ENCODE measurements at places on chromosomes 2 and 18.

GRCh38 chr18:72692086-72692485, 147.9 kb upstream of the CBLN2 start:
- no peak for DNase-seq

DNA sequence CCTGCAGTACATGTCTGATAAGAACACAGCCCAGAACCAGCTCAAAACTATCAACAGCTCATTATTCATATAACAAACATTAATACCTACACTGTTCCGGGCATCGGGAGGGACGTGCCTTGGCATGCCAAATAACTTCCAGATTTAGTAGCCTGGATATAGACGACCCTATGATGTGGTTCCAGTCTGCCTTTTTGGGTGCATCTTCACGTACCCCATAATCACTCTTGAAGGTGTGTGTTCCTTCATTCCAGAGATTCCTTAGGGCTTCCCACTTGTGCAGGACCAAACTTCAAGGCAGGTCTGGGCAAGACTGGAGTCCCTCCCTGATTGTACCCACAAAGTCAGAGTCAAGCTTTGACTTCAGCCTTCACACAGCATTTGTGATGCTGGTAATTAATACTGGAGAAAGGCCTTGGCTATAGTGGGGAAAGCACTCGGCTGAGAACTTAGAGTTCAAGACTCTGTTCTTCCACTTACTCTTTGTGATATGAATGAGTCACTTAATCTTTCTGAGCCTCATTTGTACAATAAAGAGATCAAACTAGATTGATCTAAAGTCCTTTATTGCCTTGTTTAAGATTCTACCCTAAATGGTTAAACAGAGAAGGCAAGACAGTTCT, 27.7 kb upstream of the SPATS2L start:
- no peak for DNase-seq

DNA sequence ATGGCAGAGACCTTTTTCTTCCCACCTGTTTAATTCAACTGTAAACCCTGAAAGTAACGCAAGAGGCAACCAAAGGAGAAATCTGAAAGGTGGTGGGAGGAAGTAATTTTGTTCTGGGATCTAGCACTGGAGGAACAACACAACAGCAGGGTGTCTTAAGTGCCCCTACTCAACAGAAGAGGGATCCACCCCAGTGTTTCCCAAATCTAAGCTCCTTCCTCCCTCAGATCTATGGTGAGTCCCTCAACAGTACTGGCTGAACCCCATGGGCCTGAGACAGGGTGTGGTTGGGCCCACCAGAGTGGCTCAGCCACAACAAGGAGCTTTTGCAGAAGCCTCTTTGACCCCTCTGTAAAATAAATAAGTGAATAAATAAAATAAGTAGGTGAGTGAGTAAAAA, 790.3 kb downstream of the ERBB4 start:
- DNase-seq = no peak

DNA sequence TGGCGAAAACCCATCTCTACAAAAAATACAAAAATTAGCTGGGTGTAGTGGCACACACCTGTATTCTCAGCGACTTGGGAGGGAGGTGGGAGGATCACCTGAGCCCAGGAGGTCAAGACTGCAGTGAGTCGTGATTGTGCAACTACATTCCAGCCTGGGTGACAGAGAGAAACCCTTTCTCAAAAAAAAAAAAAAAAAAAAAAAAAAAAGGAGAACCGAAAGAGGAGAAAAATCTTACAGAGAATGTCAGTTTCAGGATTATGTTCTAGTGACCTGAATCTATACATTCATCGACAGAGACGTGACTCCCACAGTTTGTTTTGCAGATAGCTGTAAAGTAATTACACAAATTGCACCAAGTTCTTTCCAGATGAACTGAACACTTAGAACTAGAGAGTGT, 187.8 kb downstream of the FTCDNL1 start:
- DNase-seq = no peak

DNA sequence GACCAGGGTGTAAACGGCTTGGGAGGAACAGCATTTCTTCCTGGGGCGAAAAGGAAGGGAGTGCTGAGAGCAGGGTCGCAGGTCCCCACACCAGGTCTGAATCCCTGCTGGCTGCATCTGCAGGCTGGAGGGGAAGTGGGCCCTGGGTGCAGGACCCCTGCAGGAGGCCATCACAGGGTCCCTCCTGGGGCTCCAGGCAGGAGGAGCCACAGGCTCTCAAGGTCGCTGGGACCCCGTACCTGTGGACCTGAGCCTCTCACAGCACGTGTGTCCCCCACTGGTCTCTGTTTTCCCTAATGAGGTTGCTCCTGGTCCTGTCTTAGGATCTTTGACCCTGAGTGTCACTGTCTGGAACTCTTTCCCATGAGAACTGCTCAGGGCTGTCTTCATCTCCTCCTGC, 147.8 kb upstream of the ZNF236 start:
- DNase-seq = no peak

GRCh38 chr2:38254796-38255195, 122.3 kb downstream of the ATL2 start:
- DNase-seq = no peak

GRCh38 chr2:157107877-157108276, 149.6 kb upstream of the GALNT5 start:
- no peak for DNase-seq

GRCh38 chr18:49457616-49458015, 2.8 kb downstream of the DYM start:
- no peak for DNase-seq

- no peak for DNase-seq
Measured at GRCh38 chr2:175175320-175175719, 6.2 kb downstream of the ATP5MC3 start.

DNA sequence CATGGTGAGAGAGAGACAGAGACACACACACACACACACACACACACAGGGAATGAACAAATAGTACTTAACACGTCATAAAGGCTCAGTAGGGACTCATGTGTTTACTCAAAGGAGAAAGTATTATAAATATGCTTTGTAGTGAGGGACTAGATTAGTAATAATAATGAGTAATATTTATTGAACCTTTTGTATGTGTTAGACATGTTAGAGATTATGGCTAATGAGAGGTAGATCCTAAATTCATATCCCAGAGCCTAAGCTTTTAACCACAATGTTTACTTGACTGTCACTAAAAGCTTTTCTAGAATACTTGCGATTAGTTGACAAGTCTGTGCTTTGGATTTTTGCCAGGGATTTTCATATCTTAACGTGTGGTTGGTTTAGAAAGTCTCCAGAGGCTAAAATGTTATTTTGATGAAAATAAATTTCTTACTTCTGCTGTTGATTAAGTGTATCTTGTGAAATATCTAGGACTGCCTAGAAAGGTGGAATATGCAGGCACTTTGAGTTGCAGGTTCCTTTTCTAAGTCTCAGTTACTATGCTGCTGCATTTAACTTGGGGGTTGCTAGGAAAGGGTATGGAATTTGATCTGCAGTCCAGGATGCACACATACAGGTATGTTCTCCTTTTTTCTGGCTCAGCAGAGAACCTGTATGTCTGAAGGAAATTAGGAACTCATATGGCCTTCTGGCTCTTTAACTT, 64.5 kb downstream of the UBR3 start:
- DNase-seq = no peak

DNA sequence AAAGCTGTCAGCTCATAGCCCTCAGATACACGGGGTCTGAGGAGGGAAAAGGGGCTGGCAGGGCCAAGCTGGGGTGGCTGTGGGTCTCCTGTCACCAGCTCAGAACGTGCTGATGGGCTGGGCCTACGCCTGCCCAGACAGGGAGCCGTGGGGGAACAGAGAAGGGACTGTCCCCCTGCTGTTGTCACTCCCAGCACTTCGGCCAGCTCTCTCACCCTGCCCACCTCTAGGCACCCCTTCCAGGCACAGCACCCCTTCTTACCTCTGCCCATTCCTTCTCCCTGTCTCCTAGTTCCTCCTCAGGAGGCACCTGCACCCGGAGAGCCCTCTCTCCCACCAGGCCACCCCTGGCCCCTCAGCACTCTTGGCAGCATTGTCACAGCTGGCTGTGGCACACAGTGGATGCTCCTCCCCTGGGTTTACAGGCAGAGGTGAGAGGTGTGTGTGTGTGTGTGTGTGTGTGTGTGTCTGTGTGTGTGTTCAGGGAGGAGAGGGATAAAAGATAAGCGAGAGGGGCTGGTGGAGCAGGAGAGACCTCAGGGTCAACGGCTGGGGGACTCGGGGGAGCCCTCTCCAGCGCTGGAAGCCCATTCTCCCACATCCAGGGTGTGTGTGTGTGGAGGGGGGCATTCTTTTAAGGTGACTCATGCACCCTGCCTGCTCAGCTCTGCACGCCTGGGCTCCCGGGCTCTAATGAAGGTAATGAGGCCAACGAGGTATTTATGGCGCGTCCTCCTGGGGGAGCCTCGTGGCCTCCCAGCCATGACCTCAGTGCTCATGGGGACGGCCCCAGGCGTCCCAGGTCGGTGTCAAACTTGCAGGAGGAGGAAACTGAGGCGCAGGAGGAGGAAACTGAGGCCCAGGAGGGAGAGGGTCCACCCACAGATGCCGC, 66.1 kb upstream of the SMAD7 start:
- no peak for DNase-seq

- DNase-seq = no peak
Measured at GRCh38 chr2:74530239-74531187, 780 bp downstream of the HTRA2 start.

DNA sequence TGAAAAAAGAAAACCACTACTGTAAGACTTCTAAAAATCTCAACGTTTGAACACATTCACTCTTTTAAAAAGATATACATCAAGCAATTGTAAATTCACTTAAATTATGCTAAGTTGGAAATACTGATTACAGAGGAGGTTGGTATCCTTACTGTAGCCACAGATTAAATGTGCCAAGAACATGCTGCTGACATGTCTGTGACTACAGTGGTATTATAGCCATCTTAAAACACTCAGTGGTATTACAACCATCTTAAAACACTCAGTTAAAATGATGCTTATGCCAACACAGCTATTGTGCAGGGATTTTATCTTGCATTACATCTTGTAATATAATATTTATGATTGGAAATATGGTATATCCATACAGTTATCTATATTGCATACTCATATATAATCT, 50.0 kb downstream of the TMEM131 start:
- DNase-seq = no peak

- DNase-seq = no peak
Measured at GRCh38 chr2:126909781-126910180, 11.1 kb downstream of the TEX51 start.

- DNase-seq = no peak
Measured at GRCh38 chr18:32040936-32041335, 22.3 kb downstream of the RNF125 start.

- DNase-seq = no peak
Measured at GRCh38 chr18:23181547-23181946, 46.3 kb downstream of the CABLES1 start.

- no peak for DNase-seq
Measured at GRCh38 chr18:46387441-46388131, 269.4 kb downstream of the LOXHD1 start.

DNA sequence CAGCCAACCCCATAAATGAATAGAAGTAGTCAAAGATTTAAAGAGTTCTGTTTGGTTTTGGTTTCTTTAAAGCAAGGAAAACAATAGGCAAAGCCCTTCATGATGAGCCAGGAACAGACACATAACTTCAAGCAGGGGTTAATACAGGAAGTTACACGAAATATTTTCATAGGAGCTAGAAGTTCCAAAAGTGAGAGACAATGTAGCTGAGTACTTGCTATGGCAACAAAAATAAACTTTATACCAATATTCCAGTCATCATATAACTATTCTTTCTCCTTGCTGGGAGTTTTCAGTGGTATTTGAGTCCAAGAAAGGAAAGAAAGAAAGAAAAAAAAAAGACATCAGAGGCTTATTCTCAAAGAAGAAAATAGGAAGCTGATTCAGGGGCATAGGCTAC, 56.2 kb downstream of the COBLL1 start:
- DNase-seq = no peak

GRCh38 chr18:47929681-47930198, 719 bp downstream of the SMAD2 start:
- DNase-seq = no peak

GRCh38 chr18:50313031-50313607, 25.6 kb upstream of the CXXC1 start:
- DNase-seq = no peak

DNA sequence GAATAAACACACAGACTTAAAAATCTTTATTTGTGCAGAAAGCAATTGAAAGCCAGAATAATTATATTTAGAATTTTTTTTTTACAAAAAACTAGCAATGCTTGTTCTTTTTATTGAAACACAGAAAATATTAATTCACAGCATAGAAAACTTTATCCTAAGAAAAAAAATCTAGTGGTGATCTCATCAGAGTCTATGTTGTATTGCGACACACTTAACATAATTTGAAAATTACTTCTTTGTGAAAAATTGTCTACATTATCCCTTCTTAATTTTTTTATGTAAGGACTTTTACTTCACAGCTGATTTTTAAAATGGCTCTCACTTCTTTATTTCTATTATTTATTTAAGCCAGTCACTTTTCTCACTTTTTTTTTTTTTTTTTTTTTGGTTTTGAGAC, 103.4 kb downstream of the LDLRAD4 start:
- DNase-seq = no peak

DNA sequence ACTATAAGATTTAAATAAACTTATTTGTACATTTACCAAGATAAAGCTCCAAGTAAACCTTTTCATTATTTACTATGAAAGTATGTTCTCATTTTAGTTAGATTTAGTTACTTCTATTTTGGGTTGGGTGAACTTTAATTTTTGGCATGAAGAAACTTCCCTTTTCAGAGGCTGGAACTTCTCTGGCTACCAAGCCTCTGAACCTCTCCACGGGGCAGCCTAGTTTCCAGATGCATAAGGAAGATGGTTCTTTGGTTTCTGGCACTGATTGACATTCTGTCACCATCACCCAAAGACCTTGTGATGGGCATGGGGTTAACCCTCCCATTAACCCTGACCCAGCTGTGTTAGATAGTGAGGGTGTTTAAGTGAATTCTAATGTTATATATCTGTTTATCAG, 17.1 kb downstream of the PSD4 start:
- DNase-seq = no peak

DNA sequence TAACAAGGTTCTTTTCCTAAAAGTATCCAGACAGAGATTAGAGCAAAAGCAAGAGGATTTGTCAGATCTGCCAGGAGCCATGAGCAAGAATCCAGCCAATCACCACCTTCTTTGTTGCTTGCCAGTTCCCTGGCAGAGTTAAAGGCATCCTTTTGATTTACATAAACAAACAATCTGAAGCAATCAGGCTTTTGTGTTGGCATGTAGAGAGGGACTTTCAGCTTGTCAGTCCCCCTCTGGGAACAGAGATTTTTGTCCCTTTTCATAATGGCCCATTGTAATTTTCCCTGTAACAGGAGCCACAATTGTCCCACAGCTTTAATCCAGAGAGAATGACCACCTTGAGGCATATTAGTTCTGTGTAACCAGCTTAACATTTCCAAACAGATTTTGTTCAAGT, at the start of gene ERMN:
Gene ERMN, minus strand, starts transcription at position 39 of the 400 bp plus-strand sequence. CDS start 182 bp downstream, outside the sequence.
- DNase-seq = no peak
